ENCODE measurements at places on chromosomes 7 and 10. TPM values are rescaled to one million over a fixed set of nuclear protein-coding genes. Genes with fewer than 3 reads are reported as not detected.

DNA sequence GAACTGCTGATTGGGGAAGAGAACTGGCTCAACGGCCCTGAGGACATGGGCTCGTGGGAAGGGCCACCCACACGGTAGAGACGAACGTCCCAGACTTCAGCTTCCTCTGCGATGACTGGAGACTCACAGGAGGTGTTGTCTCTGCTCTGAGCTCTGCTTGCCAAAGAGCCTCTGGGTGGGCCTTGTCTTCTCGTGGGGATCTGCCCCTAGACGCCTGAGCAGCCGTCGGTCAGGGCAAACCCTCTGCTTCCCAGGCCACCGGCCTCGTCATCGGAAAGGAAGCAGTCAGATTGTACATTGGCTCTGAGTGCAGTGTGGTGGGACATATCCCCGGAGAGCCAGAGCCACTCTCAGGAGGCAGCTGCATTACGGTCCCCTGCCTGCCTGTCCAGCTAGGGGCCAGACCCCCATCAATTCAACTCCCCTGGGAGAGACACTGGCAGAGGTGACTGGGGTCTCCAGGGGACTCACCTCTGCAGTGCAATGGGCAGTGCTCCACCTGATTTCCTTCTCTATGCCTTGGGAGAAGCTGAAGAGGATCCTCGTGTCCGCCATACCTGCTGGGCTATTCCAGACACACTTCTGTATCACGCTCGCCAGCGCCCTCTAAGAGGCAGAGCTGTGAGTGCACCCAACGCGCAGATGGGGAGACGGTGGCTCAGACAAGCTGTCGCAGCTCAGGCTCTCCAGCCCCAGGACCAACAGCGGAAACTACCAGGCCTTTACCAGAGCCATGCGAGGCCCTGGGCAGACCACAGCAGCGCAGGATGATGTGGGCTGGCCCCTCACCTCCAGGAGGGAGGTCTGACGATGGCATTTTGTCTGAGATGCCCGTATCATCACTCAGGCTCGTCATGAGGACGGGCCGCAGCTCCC lies 227.4 kb downstream of the TCERG1L start:
- no peak for DNase-seq

DNA sequence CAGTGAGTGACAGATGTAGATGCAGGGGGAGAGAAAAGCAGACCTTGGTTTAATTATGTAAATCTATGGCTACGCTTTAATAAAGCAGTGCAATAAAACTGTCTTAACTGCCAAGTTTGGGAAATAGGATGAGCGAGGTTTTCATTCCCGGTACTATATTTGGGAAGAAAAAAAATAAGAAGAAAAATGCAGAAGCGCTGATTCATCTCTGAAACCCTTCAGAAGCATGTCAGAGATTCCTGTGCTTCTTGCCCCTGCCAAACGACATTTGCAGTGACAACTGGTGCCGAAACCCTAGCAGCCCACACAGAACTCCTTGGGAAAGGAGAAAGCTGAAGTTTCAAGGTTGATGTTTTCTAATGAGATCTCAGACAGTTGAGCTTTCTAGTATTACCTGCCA lies 380.7 kb downstream of the REEP3 start:
- peak; percentile 6 for DNase-seq

- DNase-seq = no peak
Measured at GRCh38 chr7:100764841-100765240, 31.4 kb downstream of the ZAN start.

- no peak for DNase-seq
Measured at GRCh38 chr7:82051601-82052000, 281.8 kb upstream of the HGF start.

DNA sequence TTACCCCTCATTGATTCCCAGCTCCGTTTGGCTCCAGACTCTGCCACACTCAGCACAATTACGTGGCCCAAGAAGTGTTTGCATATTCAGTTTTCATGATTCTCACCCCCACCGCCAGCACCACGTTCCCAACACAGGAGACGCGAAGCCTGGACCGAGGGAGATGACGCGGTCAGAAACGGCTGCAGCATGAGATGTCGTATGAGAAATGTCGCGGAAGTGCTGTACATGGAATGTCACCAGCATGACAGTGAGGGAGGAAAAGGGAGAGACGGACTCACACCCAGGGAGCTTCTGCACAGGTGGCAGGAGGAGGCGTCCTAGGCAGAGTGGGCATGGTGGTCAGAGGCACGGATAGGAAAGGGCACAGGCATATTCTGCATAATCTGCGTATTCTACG lies 188.3 kb downstream of the WDR37 start:
- DNase-seq = no peak

DNA sequence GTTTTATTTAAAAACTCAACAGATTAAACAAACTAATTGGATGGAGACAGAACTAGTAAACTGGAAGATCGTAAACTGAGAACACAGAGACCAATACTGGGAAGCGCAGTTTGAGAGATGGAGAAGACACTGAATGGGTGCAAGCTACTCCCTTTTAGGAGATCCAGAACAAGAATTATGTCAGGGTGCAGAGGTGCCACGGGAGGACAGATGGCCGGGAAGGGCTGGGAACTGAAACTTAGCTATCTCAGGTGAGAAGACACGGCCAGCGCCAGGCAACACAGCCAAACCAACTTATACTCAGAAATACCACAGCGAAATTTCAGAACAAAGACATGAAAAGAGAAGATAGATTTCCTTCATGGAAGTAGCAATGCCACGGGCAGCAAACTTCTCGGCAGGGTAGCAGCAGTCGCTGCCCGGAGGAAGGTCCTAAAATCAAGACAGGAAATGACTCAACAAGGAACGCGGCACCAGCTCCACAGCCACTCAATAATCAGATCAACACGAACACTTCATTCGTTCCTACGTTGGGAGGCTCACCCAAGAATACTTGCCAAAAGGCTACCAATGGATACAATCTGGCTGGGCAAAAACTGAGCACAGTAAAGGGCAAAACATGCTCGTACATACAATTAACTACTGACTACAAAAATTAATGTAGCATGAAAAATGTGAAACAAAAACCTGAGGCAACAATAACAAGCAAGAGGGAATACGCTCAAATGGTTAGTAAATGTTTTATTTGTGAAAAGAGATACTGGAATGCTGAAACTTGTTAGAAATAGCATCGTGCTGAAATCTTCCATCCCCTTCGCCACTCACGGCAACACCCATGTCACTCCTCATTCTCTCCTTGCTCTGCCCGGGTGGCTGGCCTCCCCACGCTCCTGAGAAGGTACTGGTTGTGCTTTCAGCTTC lies 2.2 kb upstream of the LRRC27 start:
- DNase-seq = peak; percentile 60

DNA sequence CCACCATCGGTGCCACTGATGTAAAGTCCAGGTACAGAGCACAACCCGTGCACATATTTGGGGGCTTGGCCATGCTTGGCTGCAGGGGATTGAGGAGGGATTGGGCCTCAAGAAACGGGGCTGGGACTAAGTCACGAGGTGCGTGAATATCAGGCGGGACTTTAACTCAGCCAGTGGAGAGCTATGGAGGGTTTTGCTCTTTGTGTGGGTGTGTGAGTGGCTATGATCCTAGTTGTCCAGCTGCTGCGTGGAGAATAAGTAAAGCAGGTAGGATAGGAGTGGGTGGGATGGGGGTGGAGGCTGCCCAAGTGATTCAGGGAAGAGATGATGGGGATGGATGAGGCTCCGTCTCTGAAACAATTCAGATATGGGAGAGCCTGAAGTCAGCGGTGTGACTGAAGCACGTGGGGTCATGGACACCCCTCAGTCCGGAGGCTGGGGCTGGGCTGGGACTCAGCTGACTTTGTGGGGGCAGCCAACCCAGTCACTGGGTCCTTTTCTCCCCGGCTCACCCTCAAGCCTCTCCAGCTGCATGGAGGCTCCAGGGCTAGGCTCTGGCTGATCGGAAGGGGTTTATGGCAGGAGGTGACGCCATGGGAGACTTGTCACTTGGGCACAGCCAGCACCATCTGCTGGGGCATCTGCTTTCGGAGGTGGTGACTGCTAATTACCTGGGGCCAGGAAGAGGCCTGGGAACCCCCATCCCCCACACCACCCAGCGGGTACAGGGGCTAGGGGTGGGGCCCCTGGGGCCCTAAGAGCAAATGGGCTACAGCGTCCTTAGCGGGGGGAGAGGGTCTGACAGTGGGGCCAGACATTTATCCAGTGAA lies 1.7 kb upstream of the LFNG start:
- DNase-seq = no peak

DNA sequence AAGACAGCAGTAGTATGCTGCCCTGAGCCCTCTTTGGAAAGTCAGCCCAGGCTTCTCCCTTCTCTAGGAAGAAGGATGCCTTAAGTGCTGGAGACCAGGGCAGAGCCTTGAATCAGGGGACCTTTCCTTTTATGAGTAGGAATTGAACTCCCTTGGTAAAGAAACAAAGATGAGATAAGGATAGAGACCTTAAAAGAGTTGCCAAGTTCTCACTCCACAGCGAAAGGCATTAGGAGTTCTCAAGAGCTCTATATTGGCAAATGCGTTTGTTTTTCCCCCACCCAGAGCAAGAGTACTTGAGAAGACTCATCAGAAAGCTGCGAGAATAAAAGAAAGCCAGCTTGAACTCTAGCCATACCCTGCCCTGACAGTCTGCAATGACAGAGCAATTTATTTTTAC lies 72.9 kb upstream of the OGDHL start:
- DNase-seq = no peak

DNA sequence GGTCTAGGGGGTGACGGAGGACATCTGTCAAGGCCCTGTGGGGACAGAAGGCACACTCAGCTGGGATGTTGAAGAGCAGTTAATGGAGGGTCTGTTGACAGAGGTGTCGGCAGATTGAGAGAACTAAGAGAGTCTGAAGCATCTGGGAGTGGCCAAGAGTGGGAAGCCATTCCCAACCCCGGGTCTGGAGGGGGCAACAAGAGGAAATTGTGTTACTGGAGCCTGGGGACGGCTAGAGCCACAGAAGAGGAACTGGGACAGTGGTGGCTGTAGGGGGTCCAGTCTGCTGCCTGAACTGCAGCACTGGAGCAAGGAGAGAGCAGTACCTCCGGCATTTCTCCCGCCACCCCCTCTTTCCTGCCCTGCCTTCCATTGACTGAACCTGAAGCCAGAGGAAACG lies 136.6 kb downstream of the CHN2 start:
- DNase-seq = no peak

GRCh38 chr10:3990307-3990706 lies 205.3 kb upstream of the KLF6 start:
- no peak for DNase-seq

GRCh38 chr10:98394851-98395440 lies 20.0 kb downstream of the PYROXD2 start:
- no peak for DNase-seq

- DNase-seq = peak; percentile 100
Measured at GRCh38 chr10:124153023-124153826, 59.8 kb upstream of the CHST15 start.

- no peak for DNase-seq
Measured at GRCh38 chr10:97365761-97366351, 31.3 kb upstream of the FRAT2 start.

RAMP3 gene
- total RNA-seq = not detected

CRYGN gene
- total RNA-seq = not detected

OPN4 gene
- total RNA-seq = not detected

ENTPD1 gene
- total RNA-seq = not detected

ZNF273 gene
- total RNA-seq = 9.6 TPM

DRGX gene
- total RNA-seq = not detected

SLC16A12 gene
- total RNA-seq = 0.45 TPM

GIMAP7 gene
- not detected for total RNA-seq

MRC1 gene
- not detected for total RNA-seq

KCND2 gene
- 0.34 TPM for total RNA-seq

All from LHCN-M2 (cell line).